EH (cell line): ENCODE measurements at places on chromosomes 13 and 19.

DNA sequence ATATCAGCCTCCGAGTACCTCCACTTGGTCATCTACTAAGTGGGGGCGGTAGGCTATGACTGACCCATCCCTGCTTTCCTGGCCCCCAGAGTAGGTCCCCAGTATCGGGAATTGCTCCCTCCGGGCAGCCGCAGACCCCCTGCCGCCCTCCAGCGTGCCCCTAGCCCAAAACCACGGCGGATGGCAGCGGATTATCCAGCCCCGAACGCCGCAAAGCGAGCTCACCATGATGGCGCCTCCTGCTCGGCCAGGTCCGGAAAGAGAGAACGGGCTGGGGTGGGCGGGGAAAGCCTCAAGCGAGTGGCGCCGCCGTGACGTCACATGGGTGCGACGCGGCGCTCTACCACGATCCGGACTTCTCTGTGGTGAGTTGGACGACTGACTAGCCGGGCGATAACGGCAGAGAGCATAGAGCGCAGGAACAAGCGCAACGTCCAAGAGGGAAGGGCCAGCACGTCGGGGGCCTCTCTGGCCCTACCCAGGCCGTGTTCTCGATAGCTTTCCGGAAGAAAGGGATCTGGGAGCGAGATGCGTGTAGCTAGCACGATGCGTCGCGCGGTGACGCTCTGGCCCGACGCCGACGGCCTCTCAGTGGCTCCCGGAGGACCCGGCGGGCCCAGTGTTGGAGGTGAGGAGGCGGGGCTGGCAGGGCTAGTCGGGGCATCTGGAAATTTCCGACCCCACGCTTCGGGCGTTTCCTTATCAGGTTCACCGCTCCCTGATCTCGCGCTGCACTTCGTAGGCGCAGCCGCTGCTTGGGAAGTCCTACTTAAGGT, at the start of the genes RPL18 and SPHK2:
TSS of gene RPL18 (minus strand) at position 263 of the 776 bp plus-strand sequence. CDS start at position 228, 35 bp downstream.
TSS of gene SPHK2 (plus strand) at position 591 of the 776 bp plus-strand sequence. CDS start 1,009 bp downstream, outside the sequence.
- peak; percentile 100 for DNase-seq

DNA sequence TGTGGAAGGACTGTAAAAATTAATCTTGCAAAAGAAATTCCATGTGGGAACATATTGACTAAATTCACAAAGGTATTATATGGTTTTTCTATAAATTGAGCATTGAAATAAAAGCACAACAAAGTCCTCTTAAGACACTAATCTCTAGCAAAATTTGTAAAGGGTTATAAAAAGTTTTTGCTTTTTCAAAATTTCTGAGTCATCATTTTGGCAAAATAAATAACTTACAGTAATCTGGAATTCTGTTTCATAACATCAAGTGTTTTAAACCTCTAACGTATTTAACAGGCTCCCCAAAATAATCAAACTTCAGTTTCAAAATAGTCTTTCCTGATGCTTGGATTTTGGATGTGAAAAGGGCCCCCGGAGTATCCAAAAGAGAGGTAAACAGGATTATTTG, 26.0 kb downstream of the MED4 start:
- no peak for DNase-seq

DNA sequence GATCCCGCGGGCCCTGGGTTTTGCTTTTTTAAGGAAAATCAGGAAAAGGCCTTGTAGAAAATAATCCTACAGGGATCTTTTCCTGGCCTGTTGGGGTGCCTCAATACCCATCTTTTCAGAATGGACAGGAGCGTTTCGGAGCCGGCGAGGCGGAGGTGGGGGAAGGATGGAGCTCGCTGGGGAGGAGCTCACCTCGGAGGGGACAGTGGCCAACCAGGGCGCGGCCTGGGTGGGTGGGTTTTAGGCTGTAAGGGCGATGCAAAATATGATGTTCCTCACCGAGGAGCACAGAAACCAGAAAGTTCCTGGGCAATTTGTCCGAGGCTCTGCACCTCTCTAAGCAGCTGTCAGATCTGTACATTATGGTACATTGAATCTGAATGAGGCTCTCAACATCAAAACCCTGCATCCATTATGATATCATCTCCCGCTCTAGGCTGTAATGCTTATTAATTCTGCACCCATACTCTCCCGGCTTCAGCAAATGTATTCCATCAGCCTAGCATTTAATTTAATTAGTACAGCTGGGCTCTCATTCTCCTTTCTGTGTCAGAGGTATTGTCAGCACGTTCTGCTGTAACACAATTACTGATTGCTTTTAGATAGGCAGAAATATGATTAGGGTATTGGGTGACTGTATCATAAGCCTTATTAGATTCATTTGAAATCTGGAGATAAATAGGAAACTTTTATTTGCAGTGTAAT, 90.3 kb upstream of the SOX1 start:
- DNase-seq: no peak

- DNase-seq: no peak
Measured at GRCh38 chr19:39740395-39740794, 2.6 kb upstream of the CLC start.

DNA sequence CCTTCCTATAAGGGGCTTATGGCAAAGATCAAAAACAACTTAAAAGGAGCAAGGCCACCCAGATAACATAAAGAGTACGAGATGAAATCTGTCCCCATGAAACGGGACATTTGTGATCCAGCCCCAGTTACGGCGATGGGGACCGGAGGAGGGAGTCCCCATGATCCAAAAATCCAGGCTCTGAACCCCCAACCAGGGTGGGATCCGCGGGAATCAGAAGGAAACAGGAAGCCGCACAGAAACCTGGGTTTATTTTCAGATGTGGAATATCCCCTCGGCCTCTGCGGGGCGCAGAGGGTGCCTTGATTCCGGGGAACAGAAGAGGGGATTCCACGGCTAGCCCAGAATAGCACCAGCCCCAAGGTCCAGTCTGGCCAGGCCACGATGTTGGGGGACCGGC, 5.0 kb downstream of the PTPRS start:
- no peak for DNase-seq

DNA sequence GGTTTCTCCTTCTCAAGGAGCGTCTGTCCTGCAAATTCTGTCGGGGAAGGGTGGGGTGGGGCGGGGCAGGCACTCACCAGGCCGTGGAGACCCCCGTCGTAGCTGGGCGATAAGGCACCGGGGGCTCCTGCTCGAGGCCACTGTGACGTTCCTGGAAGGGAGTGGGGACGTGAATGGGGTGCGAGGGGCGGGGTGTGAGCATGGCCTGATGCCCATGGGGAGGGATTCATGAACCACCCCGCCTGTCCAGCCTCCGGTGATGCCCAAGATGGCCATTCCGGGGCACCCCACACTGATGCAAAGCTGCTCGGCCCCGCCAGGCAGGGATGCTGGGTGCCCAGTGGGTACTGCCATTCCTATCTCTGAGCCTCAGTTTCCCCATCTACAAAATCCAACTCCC, 14.4 kb upstream of the UQCR11 start:
- DNase-seq: no peak
